ENCODE measurements at places on chromosomes 7 and 10.

GRCh38 chr7:27148756-27149641, 1.4 kb upstream of the HOXA6 start:
- DNase-seq: no peak

GRCh38 chr10:86856156-86856555, 99.7 kb downstream of the BMPR1A start:
- no peak for DNase-seq

- no peak for DNase-seq
Measured at GRCh38 chr10:80767963-80768362, 230.3 kb downstream of the SH2D4B start.

DNA sequence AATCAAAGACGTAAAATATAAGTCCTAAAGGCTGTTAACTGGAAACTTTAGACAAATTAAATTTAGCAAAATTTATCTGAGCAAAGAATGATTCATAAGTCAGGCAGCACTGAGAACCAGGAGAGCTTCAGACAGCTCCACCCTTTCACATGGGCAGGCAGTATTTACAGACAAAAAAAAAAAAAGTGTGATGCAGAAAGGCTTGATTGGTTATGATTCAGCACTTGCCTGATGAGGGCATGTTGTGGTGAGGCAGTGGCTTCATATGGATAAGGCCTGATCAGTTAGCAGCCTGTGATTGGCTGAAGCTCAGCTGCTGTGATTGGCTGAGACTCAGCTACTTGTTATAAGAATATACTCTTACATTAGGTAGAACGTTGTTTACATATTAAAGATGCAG, 495.4 kb upstream of the POM121L12 start:
- no peak for DNase-seq

GRCh38 chr10:10663622-10664021, 354.1 kb upstream of the CELF2 start:
- DNase-seq: no peak

DNA sequence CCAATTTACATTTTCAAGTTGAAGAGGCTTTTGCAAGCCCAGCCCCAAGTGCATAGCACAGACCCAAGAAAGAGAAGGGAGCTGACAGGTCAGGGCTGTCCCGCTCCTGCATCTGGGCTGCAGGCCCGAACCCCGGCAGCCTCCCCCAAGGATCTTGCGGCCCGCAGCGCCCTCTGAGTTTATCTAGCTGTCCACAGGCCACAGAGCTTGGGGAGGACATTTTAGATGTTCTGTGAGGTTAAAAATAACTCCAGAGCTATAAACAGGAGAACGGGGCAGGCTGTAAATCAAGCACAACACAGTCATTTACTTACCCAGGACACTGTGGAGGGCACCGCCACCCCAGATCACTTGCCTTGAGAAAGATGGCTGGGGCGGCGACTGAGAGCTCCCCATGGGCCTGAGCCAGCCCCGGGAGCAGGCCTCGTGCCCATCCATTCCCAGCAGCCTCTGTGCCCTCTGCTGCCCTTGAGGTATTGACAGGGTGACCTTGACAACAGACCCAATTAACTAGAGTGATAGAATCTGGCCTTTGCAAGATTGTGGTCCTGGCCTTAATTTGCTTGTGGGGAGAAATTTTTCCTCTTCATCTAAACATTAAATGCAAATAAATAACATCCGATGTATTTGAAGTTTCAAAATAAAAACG, 563.0 kb downstream of the TCERG1L start:
- DNase-seq: no peak

DNA sequence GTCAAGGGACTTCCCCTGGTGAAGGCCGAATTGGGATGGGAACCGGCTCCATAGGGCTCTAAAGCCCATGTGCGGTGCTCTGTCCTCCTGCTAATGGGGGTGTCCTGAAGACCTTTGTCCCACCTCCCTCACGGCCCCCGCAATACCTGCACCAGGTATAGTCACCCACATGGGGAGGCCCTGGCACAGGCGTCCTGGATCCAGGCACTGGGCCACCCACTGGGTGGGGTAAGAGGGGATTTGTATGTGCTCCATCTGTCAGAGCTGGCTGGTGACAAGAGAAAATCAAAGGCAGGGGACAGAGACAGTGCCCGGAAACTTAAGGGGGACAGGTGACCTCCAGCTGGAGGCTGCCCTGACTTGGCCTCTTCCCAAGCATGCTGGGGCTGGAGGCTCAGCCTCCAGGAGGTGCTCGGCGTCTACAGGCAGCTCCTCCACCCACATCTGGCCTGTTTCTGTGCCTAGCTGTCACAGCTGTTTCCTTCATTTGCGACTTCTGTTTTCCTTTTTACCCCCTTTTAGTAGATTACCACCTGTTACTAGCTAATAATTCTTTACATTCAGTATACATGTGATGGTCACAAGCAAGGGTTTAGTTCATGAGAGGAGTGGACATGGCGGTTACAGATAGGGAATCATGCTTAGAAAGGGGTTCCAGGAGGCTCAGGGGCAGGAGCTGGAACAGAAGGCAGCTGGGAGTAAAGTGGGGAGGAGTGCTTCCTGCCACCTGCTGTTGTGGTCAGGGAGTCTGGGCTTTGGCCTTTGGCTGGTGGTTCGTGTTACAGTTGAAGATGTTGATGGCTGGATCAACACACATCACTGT, 2.3 kb upstream of the CUZD1 start:
- no peak for DNase-seq

DNA sequence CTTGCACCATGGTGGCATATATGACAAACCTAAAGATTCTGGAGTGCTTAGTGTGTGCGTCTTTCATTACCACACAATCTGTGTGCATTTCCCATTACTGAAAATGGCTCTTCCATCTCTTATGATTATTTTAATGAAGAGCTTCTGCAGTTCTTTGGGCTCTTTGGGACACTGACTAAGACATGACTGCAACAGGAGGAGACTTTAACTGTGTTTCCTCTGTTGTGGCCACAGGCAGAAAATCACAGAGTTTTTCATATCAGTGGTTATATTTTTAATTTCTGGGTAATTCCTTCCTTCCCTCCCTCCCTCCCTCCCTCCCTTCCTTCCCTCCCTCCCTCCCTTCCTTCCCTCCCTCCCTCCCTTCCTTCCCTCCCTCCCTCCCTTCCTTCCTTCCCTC, 58.1 kb downstream of the WNT2 start:
- DNase-seq: no peak

DNA sequence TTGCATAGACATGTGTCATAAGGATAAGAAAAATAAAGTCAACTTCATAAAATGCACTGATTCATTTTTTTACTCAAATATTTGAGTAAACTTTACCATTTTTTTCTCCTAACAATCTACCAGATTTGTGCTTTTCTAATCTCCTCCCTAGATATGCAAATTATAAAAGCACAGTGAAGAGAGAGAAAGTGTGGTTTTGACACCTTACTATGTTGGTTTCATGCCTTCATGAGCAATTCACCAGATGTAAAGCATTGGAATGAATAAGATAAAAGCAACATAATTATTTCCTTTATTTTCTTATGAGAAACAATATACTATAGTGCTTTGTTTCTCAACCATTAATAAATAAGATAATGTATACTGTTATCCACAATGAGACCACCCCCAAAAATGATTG, 432.5 kb upstream of the PCDH15 start:
- DNase-seq: no peak

DNA sequence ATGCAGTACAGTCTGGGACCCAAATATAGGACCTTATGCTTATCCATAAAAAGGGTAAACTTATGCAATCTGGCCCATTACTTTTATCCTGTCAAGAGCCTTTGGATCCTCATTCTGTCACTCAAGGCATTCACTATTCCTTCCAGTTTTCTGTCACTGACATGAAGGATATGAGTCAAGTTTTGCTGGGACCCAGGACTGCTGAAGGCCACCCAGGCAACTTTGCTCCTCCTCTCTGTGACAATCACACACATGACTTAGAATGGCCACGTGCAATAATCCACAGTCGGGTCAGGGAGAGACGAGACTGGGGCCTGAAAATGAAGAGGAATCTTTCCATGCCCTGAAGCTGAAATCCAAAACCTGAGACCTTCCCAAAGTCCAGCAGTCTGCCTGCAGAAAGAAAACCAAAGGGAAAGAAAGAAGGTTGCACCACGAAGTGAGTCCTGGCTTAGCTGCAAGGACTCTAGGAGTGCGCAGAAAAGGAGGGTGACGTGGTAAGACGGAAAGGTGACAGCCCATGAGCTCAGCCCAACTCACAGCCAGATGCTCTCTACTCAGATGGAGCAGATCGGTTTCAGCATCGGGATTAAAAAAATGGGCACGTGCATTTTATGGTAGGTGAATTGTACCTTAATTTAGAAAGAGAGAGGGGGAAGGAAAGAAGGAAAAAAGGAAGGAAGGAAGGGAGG, 67.2 kb downstream of the VOPP1 start:
- DNase-seq: no peak

Measured in brain microvascular endothelial cell (primary cell).